SW480 (cell line): ENCODE measurements at places on chromosomes 16 and 17.
A peak's percentile ranks its signal among the peaks of the same experiment; 100 is the strongest.

DNA sequence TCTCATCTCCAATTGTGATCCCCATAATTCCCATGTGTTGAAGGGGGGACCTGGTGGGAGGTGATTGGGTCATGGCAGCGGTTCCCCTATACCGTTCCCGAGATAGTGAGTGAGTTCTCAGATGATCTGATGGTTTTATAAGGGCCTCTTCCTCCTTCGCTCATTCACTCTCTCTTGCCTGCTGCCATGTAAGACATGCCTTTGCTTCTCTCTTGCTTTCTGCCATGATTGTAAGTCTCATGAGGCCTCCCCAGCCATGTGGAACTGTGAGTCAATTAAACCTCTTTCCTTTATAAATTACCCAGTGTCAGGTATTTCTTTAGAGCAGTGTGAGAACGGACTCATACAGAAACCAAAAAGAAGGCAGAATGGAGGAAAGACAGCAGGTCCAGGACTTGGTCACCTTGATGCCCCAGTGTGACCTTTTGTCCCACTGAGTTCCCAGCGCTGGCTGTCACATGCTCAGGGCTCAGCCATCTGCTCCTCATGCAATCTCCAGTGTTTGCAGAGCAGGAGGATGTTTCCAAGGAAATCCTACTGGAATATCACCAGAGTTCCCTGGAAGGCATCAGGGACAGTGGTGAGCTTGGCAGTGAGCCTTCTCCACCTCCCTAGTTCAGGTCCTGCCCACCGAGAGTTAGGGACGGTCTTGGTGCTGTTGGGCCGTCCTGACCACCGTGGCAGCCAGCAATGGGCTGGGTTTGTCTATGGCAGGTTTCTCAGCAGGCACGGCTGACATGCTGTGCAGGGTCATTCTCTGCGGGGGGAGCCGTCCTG is 96.7 kb downstream of the SEC14L1 start:
- no peak for DNase-seq

- peak; percentile 14 for DNase-seq
Observed at GRCh38 chr17:72822358-72823023, 270.0 kb downstream of the SLC39A11 start.

GRCh38 chr17:1626333-1626732 is 2.3 kb downstream of the SLC43A2 start:
- DNase-seq: no peak

DNA sequence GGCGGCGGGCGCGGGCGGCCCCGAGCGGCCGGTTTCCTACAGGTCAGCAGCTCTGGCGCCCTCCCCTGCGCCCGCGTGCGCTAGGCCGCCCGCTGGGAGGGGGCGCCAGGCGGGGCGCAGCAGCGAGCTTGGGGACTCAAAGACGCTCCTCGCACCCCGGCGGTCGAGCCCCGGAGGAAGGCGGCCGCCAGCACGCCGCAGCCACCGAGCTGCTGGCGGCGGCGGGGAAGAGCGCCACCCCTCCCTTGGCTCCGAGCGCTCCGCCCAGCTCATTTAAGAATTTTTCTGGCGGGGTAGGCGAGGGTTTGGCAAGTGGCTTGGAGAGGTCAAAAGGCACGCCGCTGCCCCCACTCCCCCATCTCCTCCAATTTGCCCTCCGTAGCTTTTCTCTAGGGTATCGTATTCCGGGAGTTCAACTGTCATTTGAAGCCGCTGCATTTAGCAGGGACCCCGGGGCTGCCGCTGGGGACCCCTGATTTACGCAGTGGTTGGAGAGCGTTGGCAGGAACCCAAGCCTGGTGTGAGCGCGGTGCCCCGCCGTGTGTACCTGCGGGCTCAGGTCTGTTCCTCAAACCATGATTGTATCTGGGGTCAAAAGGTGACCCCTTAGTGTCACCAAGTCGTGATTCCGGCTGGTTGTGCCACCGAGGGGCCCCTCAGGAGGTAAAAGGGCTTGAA is 59.5 kb upstream of the GSE1 start:
- peak; percentile 59 for DNase-seq

- no peak for DNase-seq
Observed at GRCh38 chr17:16488968-16489337, 3.0 kb downstream of the LRRC75A start.

- peak; percentile 80 for DNase-seq
Observed at GRCh38 chr17:19744922-19745757, 3.0 kb downstream of the ALDH3A1 start.

- DNase-seq: no peak
Observed at GRCh38 chr16:86781046-86781445, 202.7 kb downstream of the FOXL1 start.

- no peak for DNase-seq
Observed at GRCh38 chr16:10668322-10669045, 26.2 kb downstream of the TEKT5 start.

DNA sequence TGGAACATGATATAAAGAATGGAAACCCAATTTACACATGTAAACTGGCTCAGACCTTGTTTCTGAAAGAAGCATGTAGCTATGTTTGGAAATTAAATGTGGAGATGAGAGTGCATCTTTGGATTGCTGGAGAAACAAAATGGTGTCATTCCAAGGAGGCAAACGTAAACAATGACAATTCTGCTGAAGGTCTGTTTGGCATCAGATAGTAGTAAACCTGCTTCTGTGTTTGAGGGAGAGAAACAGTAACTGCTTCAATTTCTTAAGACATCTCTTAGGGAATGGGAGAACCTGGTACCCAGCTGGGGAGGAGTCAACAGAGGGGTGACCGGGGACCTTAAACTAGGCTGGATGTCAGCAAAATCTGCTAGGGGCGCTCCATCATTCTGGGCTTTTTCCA is 23.5 kb downstream of the GPRC5B start:
- DNase-seq: no peak

- no peak for DNase-seq
Observed at GRCh38 chr16:28188085-28188916, 23.5 kb downstream of the XPO6 start.

DNA sequence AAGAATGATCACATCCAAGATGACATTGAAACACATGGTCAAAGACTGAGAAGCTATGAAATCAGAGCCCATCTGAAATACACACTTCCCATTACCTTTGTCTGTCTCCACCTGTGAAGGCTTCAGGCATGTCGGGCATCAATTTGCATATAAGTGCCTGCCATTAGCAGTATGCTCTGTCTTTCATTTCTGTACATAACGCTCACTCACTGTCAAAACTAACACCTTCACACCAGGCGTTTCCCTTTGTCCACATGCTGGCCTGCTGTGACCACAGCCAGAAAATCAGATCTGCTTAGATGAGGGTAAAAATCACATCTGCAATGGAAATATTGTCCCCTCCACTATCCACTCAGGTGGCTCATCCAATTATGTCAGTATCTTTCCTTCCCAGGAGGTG is 524.8 kb downstream of the TOX3 start:
- DNase-seq: no peak

DNA sequence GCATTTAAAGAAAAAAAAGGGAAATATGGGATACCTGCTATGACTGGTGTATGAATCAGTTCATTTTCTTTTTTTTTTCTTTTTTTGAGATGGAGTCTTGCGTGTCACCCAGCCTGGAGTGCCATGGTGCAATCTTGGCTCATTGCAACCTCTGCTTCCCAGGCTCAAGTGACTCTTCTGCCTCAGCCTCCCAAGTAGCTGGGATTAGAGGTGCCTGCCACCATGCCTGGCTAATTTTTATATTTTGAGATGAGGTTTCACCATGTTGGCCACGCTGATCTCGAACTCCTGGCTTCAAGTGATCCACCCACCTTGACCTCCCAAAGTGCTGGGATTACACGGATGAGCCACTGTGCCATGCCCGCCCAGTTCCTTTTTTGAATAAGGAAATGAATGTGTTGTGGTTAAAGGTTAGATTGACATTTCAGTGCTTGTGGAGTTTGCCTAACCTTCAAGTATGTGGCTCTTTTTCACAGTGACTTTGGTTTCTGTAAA is 7.7 kb downstream of the HAPSTR1 start:
- no peak for DNase-seq

DNA sequence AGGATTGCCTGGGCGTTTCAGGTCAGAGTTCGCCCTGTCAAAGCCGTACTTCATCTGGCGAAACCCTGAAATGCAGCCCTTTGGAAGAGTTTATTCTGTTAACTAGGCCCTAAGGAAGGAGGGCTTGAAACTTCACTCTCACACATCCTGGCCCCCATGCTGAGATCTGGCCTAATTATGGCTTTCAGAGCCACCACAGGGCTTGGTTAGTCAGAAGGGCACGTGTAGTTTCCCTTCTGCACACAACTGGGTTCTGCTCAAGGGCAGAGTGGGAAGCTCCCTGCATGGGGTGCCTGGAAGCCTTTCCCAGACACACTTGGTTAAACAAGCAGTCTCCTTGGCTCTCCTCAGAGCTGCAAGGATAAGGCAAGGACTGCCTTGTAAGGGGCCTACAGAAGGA is 397.3 kb downstream of the SHISA9 start:
- no peak for DNase-seq

DNA sequence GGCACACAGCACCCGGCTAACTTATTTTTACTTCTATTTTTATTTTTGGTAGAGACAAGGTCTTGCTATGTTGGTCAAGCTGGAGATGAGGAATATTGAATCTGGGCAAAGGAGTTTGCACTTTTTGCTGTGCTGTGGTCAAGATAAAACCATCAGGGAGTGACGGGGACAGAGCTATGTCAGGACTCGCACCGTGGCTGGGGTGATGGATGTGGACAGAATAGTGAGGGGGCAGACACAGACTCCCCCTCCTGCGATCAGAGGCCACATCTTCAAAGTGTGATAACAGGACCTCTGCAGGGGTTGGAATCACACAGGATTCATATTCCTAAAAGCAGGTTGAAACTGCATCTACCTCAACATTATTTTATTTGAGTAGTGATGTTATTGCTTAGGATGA is 25.6 kb downstream of the IL21R start:
- no peak for DNase-seq

DNA sequence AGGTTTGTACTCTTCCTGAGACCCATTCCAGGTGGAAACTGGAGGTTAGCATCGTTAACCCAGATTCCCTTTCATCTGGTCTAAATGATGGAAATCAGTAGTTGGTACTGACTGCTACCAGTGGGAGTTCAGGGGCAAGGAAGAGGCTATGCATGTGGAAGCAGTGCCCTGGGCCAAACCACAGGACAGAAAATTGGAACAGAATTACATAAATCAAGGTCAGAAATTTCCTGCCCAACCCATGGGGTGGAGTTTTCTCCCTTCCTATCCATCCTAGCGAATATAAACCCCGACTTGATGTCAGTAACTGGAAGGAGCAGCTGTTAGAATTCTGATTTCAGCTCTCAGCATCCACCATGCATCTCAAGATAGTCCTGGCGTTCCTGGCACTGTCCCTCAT is at the start of gene AOC2:
AOC2 (plus strand) TSS at position 310 of the 400 bp plus-strand sequence; CDS start at position 357, 47 bp downstream.
- no peak for DNase-seq

DNA sequence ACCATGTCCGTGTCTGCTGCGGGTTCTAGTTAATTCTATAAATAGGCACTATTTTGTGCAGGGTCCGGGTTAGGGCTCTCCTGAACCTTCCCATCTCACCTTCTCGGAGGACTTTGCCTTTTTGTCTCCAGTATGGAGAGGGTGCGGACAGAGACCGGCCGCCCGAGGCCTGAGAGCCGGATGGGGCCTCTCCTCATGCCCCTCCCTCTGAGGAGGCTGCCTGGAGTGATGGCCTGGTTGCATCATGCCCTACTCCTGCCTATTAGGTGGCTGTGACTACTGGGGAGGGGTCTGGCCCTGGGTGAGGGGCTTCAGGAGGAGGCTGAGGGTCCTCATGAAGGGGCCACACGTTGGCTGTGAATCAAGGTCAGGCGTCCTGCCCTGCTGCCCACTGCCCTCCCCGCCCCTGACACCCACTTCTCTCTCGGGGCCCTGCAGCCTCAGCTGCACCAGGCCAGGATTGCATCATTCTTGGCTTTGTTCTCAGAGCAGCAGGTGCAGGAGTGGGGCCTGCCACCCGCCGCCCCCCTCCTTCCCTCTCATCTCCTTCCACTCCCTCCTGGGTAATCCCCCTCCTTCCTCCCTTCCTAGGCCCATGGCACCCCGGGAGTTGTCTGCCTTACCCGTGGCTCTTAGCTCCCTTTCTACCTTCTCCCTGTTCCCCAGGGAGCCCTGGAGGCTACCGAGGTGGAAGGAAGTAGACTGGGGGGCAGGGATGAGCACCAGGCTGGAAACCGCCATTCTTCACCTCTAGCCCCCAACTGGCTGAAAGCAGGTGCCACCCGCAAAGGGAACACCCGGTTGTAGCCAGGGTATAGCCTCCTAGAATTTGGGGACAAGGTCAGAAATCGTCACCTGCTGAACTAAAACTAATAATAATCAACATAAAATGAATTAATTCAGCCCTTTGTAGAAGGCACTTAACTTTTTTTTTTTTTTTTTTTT is 12.7 kb upstream of the ARHGAP23 start:
- DNase-seq: peak; percentile 93

GRCh38 chr16:27333104-27333503 is 19.3 kb downstream of the IL4R start:
- DNase-seq: no peak

- no peak for DNase-seq
Observed at GRCh38 chr16:50246299-50247122, 19.8 kb upstream of the ADCY7 start.

- DNase-seq: no peak
Observed at GRCh38 chr17:38657824-38658740, 16.7 kb downstream of the EPOP start.
